ENCODE measurements at places on chromosomes 5 and 9. TPM values are rescaled to one million over a fixed set of nuclear protein-coding genes. Genes with fewer than 3 reads are reported as not detected.

- no peak for DNase-seq
Measured at GRCh38 chr5:139912158-139912557, 116.5 kb downstream of the PSD2 start.

- DNase-seq, result no peak
Measured at GRCh38 chr5:107396351-107396690, 274.4 kb downstream of the EFNA5 start.

GRCh38 chr9:74336161-74336560 lies 161.0 kb upstream of the RORB start:
- DNase-seq, result no peak

- no peak for DNase-seq
Measured at GRCh38 chr9:34663303-34663605, 797 bp upstream of the CCL27 start.

DNA sequence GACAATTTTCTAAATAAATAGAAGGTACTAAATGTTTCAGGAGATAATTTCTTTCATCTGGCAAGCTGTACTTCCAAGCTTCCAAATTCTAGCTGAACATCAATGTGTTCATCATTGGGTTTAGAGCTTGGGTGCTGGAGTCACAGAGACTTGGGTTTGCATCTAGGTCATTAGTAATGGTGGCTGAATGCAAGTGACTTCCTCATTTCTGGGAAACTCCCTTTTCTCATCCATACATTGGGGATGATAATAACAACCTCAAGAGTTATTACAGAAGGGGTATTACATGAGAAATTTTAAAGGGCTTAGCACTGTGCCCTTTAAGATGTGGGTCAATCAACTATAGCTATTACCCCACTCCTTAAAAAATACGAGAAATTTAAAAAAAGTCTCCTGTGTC lies 41.1 kb upstream of the KLF4 start:
- DNase-seq, result no peak

GRCh38 chr9:3955305-3955687 lies 344.6 kb downstream of the GLIS3 start:
- no peak for DNase-seq

- no peak for DNase-seq
Measured at GRCh38 chr5:52897238-52897614, 91.9 kb upstream of the ITGA2 start.

DNA sequence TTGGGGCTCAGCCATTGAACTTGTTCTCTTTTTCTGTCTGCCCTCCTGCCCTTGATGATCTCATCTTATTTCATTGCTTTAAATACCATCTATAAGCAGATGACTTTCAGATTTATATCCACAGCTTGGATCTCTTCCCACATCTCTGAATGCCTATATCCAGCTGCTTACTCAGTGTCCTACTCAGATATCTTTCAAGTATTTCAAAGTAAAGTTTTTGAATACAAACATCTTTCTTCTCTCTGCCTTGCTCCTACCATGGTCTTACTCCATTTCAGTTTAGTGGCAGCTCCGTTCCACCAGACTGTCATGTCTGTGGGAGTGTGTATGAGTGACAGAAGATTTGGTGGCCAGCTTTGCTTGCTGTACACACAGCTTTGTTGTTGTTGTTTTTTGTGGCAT lies 59.7 kb downstream of the ERBIN start:
- DNase-seq, result no peak

MEF2C gene
- 0.05 TPM for total RNA-seq

SYK gene
- total RNA-seq, result 6.7 TPM

ANXA1 gene
- 731 TPM for total RNA-seq

NIM1K gene
- not detected for total RNA-seq
